CD14-positive monocyte (primary cell): ENCODE measurements at places on chromosomes 1 and 21.

- DNase-seq, result no peak
These were observed 143.9 kb downstream of the NOS1AP start for GRCh38 chr1:162213281-162213912.

GRCh38 chr1:214326406-214326805 lies 45.4 kb downstream of the SMYD2 start:
- no peak for DNase-seq

- no peak for DNase-seq
These were observed 350.6 kb upstream of the NCAM2 start for GRCh38 chr21:20647607-20648006.

- no peak for DNase-seq
These were observed 121.9 kb downstream of the MAB21L3 start for GRCh38 chr1:116232989-116233514.

DNA sequence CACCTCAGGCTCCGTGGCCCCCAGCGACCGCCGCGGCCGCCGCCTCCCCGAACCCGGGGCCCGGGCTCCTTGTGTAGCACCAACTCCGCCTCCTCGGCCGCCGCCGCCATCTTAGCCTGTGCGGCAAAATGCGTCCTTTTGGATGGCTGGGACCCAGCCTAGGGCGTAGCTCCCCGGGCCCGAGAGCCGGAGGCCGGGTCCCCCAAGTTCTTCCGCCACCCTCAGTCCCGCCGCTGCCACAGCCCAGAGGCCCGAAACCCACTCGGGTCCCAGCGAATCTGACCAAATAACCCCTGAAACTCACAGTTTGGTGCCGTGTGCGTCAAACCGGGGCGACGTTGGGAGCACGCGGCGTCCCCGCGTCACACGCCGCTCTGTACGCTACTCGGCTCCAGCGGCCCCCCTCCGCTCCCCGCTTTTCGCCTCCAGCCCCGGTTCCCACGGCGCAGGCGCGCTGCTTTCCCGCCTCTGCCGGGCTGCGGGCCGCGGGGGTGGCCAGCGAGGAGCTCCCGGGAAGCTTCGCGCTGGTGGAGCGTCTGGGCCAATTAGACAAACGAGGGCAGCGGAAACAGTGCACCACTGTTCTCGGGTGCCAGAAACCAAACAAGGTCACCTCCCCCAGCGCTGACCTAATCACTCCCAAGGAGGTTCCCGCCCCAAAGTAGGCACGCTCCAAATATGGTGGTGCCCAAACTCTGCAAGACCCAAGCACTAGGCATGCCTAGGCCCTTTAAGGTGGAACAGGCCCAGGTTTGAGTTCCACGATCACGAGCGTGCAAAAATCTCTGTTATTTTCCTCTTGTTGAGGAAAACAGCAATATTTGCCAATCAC lies at the start of gene ZNF644:
TSS of gene ZNF644 (minus strand) at position 350 of the 832 bp plus-strand sequence. CDS start 39,682 bp downstream, outside the sequence.
- DNase-seq, result peak; percentile 88

DNA sequence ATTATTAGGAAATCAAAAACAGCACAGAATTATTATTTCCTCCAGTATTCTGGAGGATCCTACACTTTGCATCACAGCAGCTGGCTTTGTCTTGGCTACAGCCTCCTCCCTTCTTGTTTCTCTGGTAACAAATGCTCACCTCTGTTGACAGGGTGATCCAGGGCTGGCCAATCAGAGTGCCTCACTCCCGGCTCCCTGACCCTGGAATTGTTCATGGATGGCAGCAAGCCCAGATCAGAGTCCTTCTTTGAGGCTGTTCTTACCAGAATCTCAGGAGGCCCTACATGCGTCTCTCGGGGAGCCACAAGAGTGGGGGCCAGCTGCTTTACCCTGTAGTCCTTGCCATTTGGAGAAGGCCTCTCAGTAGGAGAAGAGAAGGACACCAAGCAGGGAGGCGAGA lies 48.4 kb upstream of the IGSF5 start:
- DNase-seq, result no peak

GRCh38 chr1:40344597-40344996 lies 27.5 kb upstream of the COL9A2 start:
- peak; percentile 86 for DNase-seq

DNA sequence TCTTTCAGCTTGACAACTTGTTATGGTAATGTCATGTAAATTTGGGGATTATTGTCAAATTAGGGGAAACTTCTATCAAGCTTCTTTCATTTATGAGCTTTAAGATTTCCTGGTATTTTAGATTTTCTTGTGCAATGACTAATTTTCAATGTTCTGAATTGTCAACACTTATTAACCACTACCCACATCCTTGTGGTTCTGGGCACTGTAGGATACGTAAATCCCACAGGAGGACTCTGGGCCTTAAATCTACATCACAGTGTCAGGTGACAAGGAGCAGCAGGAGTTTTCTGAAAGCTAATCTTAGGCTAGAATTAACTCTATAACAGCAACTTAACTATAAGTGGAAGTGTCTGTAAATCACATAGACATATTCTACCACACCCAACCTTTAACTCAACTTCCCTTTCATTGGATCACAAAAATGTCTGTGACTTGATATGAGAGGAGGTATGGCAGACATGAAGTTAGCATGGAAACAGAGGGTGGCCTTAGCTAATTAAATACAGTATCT lies 397.7 kb downstream of the HLX start:
- DNase-seq, result no peak

- no peak for DNase-seq
These were observed 222.6 kb downstream of the PRDM2 start for GRCh38 chr1:13922466-13923110.

- DNase-seq, result no peak
These were observed 59.5 kb upstream of the ADARB1 start for GRCh38 chr21:45014747-45015468.

DNA sequence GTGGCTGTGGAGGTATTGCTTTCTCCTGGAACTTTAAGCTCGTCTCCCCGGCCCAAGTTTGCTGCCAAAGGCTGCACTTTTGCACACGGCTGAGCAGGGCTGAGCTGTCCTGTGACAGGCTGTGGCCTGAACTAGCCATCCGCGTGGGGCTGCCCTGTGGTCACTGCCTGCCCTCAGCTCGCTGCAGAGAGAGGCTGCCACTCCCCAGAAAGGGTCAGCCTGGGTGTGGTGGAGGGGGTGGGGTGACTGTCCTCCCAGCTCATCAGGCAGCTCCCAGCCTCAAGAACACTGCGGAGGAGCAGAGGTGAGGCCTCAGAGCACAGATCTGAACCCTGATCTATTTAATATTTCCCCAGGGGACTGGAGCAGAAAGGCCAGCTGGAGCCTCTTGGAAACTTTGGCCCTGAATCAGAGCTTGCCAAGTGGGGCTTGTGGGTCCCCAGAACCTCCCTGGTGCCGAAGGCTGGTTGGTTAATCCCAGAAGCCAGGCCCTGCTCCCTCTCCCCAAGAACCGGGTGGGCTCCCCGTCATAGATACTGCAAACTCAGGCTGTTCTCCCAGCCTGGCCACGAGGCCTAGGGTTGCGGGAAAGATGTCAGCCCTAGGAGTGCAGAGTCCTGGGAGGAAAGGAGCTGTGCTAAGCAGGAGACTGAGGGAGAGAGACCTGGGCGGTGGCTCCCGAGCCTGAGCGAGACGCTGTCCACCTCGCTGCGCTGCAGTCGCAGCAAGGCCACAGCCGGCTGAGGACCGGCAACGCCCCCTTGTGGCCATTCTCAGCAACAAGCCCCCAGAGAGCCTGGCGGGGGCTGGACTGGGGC lies 125.1 kb upstream of the IPO9 start:
- peak; percentile 71 for DNase-seq

- no peak for DNase-seq
These were observed 1.6 kb downstream of the OVAAL start for GRCh38 chr1:180560200-180560867.

GRCh38 chr1:1299686-1300351 lies 7.9 kb downstream of the ACAP3 start:
- DNase-seq, result no peak
